Caki2 (cell line): ENCODE measurements at places on chromosomes 1 and 21. TPM values are rescaled to one million over a fixed set of nuclear protein-coding genes. Genes with fewer than 3 reads are reported as not detected.

DNA sequence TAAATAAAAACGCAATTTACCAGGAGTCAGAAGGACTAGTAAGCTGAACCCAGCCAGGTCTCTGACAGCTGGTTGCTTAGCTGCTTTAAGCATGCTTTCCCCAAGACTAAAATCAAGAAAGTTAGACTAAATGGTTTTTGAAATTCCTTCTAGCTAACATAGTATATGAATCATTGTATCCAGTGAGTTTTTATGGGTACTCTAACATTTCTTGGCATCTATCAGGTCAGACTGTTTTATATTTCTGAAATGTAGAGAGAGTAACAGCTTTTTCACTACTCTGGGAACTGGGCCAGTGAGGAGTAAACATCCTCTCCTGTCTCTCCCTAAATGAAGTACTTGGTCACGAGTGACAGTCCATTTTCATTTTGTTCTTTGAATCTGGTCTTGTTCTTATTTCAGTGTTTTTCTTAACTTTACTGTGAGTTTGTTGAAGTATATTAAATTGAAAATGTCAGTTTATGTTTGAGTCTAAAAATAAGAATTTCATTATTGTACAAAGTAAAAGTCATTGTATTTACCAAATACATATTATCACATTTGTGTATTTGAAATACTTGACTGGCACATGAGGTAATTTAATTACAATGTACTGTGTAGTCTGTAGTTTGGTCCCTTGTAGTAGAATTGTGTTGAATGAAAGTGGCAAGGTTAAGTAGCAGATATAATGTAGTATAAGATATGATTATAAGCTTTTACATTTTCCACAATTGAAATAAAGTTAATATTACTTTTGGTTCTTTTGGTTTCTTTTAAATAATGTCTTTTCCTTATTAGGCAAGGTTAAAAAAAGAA, 47.6 kb downstream of the PKN2 start:
- peak; percentile 2 for DNase-seq

DNA sequence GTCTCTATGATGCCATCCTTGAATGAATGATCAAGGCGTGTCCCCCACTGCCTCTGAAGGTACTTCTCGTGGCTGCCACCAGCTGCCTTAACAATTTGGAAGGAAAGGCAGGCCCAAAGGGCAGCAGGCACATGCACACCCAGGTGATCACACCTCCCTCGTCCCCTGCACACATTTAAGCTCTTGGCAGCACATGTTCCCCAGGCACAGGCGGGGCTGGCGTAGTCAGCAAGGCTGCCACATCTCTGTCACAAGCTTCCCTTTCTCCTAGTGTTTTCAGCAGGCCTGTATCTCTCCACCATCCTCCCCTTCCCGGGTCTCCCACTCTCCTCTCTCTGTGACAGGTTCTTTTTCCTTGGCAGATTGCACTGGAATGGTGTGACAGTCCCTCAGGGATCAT, 111.9 kb downstream of the CACNA1E start:
- DNase-seq, result no peak

DNA sequence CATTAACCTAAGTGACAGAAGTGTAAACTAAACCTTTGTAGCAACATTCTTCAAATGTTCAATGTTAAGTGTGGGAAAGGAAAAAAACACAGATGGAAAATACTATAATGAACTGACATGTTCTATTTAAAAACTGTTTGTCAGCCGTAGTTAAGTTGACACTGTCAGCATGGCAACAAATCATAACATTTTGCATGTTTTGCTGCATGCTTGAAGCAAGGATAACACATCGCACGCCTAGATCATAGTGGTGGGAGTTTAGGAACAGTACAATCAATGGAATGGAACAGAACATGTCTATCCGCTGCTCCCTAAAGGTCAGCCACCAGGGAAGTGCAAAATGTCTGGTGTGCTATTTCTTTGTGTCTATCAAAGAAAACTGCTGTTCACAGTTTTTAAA, 62.5 kb upstream of the ESRRG start:
- no peak for DNase-seq

DNA sequence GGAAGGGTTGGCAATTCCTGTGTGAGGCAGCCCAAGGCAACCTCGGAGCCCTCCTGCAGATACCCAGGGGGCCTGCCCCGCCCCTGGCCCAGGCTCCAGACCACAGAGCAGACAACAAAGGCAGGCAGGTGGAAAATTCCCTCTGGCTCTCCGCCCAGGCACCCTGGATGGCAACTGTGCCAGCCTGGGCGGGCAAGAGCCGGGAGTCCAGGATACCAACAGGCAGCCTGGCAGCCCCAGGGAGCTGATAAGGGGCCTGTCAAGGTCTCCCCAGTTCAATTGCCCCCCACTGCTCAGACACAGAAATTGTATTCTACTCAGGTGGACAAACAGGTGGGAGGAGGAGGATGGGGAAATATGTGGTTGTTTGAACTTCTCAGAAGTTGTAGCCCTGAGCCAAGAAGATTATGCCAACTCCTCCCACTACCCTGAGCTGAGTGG, 15.4 kb upstream of the GPR37L1 start:
- peak; percentile 66 for DNase-seq

DNA sequence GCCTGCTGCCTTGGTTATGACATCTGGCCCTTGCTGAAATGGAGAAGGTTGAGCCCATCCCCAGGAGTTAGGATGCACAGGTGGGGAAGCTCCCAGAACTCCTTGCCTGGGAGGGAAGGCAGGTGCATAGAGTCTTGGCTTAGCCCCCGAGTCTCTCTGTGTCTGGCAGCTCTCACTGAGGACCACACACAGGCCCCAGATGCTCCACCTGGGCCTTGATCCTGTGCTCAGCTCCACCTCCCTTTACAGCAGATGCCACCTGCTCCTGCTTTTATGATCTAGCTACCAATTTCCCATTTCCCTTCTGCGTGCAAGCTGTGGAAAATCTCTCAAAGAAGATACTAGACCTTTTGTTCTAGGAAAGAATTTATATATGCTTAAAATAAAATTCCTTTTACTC, 28.8 kb upstream of the KCNJ6 start:
- DNase-seq, result no peak

DNA sequence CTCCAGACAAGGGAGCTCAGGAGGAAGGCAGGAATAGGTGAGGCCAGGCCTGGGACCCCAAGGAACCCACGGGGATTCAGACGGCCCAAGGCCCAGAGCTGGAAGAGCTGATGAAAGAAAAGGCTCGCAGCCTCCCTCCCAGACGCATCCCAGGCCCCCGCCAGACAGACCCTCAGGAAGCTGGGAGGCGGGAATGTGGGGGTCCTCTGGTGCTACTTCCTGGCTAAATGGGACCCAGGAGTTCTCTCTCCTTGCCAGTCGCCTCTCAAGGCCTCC, 430 bp downstream of the FBXO2 start:
- DNase-seq, result no peak

DNA sequence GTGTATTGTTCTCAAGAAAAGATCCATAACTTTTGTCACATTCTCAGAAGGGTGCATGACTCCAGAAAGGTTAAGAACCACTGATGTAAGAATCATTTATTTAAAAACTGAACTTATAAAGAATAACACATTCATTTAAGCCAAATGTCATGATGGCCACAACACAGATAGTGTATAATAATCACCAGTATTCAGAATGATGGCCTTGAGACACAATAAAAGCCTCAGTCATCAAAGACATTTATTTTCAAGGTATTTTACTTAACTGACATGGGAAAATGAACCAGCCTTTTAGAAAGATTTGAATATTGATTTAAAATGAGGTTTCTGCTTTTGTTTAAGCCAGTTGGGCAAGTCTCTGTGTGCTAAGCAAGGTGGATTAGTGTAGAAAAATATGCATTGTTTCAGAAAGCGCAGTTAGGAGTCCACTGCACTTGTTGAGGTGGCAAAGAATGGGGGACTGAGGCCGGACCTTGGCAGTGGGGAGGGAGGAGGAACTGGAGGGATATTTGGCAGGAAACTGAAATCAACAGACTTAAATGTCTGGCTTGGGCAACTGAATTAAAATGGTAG, 371.9 kb upstream of the ESRRG start:
- no peak for DNase-seq

DNA sequence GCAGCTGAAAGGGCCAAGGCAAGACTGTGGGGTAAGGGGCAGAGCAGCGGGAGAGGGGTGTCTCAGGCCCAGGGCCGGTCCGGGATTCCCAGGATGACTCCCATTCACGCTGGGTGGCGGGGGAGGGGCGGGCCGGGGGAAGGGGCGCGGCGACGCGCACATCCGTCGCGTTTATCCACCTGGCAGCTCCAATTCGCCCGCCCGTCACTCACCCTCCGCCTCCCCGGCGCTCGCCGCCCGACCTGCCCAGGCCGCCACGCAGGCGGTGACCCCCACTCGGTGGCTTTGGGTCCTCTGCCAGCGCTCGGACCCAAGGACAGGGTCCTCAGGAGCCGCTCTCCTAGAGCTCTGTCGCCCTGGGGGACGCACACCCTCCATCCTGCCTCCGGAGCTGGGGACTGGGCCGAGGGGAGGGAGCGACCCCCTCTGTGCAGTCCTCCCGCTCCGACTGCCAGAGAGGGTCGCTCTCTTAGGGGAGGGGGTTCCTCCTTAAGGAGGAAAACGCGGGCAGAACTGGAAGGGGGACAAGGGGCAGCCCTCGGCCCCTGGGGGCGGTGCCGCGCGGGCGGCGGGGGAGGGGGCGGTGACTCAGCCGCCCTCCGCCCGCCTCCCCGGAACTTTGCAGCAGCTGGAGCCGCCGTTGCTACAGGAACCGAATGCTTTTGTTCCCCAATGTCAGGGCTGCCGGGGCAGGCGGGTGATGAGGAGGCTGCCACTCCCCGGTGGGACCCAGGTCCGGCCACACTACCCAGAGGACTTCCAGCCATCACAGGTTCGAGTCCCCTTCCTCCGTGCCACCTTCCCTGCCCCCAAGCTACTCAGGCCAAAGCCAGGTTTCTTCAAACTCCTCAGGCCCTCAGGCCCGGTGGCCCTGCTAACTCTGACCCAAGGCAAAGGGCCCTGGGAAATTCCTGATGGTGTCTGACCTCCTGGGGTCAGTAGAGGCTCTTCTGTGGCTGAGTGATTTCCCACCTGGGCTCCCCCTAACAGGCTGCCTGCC, 3.4 kb downstream of the ADGRB2 start:
- peak; percentile 54 for DNase-seq

DNA sequence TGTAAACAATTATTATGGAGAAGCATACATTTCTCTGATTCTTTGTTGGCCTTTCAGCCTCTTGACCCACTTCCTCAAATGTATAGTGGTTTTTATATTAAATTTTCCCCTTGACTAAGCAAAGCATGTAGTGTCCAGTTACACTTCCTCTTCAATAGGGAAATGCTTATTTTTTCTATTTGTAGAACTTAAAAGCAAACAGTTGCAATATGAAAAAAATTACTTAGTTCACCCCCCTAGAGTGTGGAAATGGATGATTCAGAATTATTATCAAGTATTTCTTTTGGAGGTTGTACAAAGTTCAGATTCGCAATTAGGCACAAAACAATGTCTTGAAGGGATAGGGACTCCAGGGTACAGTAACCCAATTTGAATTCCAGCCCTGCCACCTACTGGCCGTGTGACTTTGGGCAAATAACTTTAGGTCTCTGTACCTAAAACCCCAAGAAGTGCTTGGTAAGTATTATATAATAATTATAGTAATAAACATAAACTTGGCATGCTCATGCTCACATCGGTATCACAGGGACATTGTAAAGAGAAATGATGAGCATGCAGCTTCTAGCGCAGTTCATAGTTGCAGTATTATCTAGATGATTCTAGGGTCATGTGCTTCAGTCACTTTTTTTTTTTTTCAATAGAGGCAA, 28.6 kb upstream of the IFNGR2 start:
- DNase-seq, result no peak

- peak; percentile 43 for DNase-seq
These were observed 10.5 kb upstream of the SRP9 start for GRCh38 chr1:225766967-225767633.

DNA sequence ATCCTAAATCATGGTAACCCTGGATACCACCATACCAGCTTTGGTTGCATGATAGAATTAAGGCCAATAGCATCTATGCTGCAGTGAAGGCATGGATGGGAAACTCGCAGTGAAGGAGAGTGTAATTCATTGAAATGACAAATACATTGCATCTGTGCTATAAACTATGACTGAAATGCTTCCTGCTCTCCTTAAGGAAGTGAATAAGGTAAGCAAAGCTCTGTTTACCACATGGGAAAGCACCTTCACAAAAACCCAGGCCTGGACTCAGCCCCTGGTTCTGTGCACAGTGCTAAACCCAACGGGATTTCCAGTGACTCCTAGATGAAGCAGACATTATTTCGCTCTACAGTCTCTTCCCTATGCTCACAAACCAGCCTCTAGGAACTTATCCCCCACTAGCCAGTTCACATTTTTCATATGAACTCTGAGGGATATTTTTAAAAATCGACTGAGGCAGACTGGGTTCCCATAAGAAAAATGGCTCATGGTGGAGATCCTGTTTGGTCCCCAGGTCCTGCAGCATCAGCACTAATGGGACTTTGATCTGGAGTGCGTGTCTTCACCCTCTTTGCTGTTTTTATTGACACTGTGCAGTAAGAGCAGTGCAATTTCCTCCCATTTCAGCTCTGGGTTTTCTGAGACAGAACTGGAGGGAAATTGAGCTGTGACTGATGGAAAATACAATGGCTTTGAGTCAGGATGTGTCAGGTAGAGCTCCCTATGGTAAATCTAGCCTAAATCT, 362.7 kb downstream of the SIPA1L2 start:
- DNase-seq, result no peak

- no peak for DNase-seq
These were observed 12.7 kb upstream of the EIF4G3 start for GRCh38 chr1:21189421-21189820.

- DNase-seq, result peak; percentile 75
These were observed 17.1 kb downstream of the CAPZA1 start for GRCh38 chr1:112636597-112637253.

DNA sequence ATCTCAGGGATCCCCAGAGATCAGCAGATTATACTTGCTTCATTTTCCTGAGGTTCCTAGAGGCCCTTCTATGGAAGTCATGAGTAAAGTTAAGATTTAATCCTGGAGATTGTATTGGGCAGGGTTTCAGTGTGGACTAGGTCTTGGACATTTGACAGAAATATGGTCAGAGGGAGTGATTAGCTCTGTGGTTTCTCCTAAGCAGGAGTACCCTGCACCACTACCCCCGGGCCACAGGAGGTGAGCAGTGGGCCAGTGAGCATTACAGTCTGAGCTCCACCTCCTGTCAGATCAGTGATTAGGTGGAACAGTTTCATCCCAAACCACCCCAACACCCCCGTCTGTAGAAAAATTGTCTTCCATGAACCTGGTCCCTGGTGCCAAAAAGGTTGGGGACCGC, 43.2 kb downstream of the PHACTR4 start:
- no peak for DNase-seq

- DNase-seq, result no peak
These were observed 11.5 kb downstream of the ASAP3 start for GRCh38 chr1:23472351-23473036.

- no peak for DNase-seq
These were observed 3.7 kb downstream of the RGS18 start for GRCh38 chr1:192161976-192162375.

Gene CD1C
- total RNA-seq, result not detected in 2 replicates

Gene FCN3
- not detected in 2 replicates for total RNA-seq

Gene MSH4
- total RNA-seq, result not detected in 2 replicates

Gene ENAH
- total RNA-seq, result 69.6 and 87.9 TPM in 2 replicates

Gene PGBD5
- 6.9 and 7.5 TPM in 2 replicates for total RNA-seq

Gene LRRC71
- total RNA-seq, result 0.14 TPM in 1 of 2 replicates, not detected in the other

Gene SEMA6C
- 1.9 TPM in 1 of 2 replicates, not detected in the other for total RNA-seq

Gene SPRR2E
- not detected in 2 replicates for total RNA-seq

Gene ADGRL4
- not detected in 2 replicates for total RNA-seq

Gene HTR6
- not detected in 2 replicates for total RNA-seq
